ENCODE measurements at places on chromosomes 1 and 21. TPM values are rescaled to one million over a fixed set of nuclear protein-coding genes. Genes with fewer than 3 reads are reported as not detected.

DNA sequence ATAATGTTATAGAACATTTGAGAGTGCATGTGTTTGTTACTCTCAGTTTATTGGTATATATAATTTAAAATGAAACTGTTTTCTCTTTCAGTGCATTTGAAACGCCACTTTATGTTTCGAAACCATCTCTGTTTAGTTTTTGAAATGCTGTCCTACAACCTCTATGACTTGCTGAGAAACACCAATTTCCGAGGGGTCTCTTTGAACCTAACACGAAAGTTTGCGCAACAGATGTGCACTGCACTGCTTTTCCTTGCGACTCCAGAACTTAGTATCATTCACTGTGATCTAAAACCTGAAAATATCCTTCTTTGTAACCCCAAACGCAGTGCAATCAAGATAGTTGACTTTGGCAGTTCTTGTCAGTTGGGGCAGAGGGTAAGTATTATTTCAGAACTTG, 123.5 kb downstream of the DYRK1A start:
- DNase-seq = no peak

DNA sequence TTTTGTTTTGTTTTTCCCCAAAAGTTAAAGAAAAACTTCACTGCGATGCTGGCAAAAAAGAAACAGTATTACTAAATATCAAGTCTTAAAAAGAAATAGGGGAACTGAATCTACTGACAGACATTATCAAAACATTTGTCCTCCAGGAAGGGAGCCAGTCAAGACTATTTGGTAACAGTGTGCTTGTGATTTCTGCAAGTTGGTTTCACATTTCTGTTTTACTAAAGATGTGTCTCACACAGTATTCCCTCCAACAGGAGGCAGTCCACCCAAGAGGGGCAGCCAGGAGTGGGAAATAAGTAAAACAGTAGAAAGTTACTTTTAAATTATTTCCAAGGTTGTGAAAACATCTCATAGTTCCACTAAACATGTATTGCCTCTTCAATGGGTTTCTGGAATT, 74.4 kb upstream of the SDC3 start:
- DNase-seq = no peak

FLG2 gene
- total RNA-seq = not detected

CCDC185 gene
- total RNA-seq = not detected

GRCh38 chr1:55997536-55997935, 581.8 kb downstream of the PLPP3 start:
- DNase-seq = no peak

AVPR1B gene
- total RNA-seq = 0.89 TPM

DNA sequence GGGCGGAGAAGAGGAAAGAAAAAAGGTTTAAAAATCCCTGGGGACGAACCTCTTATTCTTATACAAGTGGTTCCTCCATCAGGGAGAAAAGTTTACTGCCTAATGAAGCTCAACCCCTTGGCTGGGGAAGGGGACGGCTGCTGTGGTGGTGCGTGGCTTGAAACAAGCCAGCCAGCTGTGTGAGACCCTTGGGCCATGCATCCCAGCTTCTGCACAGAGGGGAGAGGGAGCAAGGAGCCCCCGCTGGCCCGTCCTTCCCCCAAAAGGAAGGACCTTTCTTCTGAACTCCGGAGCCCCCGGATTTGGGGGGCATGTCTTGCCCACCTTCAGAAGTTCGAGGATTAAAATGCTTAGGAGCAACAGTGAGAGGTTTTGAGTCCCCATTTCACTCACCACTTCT, 67.3 kb downstream of the STUM start:
- no peak for DNase-seq

DNA sequence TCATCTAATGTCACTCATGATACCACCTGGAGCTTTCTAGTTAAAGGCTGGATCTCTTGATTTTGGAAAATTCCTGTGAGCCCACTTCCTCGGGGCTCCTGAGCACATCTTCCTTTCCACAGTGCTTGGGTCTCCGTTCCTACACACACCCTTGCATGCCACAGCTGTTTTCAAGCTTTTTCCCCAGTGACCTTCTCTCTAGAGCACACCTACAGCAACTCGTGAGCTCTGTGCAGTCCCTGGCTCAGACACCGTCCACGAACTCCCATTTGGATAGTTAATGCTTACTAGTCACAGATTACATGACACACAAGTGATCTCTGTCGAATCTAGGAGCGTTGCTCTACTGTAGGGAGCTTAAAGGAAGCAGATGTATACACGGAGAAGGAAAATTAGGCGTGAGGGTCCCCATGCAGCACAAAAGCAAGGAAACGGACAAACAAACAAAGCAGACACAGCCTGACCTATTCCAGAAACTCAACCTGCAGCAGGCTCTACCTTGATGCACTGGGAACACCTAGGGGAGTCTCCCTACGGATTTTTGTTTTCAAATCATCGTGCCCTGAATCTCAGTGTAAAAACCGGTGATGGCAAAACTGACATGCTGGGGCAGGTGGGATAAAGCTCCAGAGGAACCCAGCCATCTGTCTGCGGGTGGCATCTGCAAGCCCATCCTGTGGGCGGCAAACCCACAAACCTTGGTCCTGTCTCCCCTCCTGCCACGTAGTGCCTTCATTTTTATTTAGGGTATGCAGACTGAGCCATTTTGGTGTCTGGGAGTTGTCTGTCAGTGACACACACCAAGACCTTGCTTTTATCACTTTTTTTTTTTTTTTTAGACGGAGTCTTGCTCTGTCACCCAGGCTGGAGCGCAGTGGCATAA, 177.8 kb downstream of the RUNX1 start:
- no peak for DNase-seq

DNA sequence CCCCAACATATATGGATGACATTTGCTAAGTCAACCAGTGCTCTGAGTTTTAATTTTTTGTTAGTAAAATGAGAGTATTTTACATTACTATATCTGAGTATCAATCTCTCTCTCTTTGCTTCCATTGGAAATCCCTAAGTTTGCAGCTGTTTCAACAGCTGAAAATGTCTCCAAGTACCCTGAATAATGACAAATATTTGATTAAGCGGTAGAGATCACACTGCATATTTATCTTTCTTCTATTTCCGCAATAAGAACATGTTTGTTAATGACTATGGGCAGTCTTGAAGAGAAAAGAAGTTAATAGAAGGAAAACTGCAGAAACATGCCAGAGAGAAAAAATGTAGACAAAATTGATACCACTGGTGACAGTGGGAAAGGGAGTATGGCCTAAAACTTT, 1117.5 kb downstream of the NCAM2 start:
- DNase-seq = no peak
